ENCODE measurements at places on chromosomes 6 and 20.

DNA sequence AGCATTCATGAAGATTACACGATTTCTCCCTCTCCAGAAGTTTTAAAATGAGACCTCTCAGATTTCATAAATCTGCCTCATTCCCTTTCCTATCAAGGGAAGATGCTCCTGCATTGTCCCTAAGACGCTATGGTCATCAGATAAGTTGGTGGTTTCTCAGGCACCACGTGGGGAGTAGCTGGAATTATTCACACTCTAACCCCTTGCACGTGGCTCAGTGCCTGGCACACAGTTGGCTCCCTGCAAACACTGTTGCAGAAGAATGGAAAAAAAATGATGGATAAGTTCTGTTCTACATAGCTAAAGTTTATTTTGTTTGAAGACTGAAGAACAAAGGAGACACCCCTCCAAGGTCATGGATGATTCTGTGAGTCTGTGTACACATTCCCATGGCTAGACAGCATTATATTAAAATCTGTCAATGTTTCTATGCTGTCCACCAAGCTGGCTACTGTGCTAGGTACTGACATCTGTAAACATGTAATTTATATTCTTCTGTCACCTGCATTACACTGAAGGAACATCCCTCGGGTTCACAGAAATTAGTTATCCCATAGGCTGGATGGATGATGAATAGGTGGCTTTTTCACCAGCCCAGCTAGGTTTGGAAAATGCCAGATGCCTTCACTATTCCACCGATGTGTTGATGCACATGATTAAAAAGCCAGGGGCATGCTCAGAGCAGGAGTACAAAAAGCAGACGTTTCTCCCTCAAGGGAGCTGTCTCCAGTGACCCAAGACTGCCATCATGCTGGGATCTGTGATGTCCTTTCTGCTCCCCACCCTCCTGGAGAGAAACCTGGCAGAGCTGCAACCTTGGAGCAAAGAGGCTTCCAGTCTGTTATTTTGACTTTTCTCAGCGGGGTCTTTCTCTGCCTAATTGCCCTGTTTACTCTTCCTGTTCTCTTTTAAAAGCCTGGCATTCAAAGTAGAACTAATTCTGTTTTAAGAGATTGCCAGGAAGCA, 610.5 kb downstream of the UTRN start:
- DNase-seq: no peak

DNA sequence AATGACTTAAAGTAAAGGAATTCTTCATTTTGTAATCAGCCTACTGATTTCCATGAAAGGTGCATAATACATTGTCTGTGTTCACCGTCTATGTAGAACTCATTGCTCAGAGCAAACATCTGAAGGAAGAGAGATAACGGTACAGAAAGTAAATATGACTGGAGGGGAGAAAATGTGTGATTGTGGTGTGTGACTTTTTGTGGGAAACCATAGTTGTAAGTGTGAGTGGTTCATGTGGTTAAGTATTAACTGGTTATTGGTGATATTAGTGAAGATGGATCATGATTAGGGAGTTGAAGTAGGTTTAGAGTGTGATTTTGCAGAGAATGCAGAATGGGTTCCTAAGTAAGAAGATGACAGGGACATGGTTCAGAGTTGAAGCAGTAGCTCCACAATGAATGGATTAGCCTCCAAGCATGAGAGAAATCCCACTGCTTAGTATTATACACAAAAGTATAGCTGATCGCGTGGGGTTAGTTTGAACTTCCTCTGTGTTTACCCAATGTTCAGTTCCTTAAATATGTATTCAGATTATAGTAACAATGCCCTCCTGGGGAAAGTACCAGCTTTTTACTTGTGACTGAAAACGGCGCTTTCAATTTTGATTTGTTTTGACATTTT, 368.9 kb downstream of the UTRN start:
- DNase-seq: no peak

DNA sequence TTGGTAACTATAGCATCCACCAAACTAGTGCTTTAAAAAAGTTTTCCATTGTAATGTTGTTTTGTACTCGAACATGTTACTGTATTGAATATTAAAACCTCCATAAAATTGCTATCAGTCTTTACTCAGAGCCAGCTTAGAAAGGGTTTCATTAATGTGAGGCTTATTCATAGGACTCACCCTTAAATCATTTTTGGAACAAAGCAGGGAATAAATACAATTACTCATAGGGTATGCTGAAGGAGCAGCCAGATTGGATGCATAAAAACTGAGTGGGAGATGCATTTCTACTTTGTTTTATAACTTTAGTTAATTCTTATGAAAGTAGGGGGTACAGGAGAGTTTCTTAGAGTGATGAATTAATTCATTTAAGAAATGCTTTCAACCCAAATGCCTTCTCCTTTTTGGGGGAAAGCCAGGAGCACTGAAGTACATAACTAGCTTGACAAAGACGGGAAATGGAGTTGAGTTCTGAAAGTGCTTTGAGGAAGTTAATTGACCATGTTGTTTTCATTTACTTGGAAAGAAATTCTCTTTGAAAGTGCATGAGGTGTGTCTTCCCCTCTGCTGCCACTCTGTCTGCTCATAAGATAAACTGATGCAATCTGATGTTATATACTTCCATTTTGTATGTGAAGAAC, 90.3 kb downstream of the RNF144B start:
- DNase-seq: no peak

GRCh38 chr6:43247114-43247999, 4.1 kb downstream of the TTBK1 start:
- no peak for DNase-seq

DNA sequence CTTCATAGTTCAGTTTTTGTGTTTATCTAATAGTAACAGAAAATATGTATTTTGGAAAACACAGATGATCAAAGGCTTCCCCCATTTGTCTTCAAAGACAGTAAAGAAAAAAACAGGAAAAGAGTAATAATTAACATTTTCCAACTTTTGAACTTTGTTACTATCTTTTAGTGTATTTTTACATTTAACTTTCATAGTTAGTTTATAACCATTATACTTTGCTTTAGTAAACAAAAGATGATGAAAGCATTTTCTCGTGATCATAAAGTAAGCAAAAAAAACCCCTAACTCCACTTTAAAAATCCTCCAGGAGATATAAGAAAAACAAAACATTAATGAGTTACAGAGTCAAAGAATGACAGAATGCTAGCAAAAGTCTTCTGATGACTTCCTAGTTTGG, 13.6 kb upstream of the GPRC6A start:
- DNase-seq: no peak

DNA sequence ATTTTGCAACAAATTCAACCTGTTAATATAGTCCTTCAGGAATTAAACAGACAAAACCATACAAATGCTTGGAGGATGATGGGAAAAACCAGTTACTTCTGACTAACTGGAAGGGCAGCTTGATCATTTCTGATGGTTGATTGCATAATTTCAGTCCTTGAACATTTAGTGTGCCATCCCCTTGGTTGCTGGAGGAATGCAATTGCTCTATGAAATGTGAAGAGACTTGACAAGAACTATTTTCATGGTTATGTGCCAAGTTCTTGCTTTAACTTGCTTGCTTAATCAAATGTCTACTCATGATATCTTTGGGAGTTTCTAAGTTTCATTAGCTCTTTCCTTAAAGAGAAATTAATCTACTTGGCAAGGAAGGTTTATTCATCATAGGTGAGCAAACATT, 45.2 kb downstream of the ANKEF1 start:
- DNase-seq: no peak

DNA sequence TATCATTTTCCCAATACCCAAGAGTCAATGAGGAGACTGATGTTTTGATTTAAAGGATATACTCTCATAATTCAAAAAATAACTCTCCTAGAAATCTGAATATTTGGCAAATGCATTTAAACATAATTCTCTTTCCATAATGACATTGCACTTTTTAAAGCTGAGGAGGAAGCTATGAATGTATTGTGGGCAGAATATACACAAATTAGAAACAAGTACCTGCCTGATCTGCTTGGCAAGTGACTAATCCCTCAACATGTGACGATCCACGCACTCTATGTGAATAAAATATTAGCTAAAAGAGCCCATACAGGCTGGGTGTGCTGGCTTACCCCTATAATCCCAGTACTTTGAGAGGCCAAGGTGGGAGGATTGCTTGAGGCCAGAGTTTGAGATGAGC, 88.3 kb upstream of the CCDC28A start:
- no peak for DNase-seq

DNA sequence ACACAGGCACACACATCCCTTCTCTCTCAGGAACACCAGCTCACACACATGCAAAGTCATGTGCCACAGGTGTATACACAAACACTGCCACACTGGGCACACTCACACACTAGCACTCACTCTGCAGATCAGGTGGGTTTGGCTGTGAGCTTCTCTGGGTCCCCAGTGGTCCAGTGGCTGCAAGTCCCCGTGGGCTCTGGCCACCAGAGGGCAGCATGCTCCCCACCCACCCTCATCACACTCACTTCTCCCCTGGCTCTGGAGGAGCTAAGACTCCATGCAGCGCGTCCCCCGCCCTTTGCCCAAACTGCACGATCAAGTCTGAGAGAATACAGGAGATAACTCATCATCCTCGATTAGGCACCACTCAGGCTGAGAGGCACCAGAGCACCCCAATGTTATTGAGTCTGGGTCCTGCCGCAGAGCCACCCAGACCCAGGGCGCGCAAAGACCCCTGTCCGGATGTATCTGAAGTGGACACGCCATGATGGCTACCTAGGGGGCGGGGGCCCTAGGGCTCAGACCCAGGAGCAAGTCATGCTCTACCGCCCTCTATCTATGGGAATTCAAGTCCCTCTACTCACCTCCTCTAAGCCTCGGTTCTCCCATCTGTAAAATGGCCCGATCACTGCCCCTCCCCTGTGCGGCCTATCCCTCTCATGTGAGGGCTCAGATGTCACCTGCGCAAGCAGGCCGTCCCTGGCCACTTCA, 90.5 kb downstream of the GRM4 start:
- DNase-seq: no peak

- DNase-seq: no peak
Observed at GRCh38 chr6:41757271-41757670, 10.1 kb upstream of the PGC start.

DNA sequence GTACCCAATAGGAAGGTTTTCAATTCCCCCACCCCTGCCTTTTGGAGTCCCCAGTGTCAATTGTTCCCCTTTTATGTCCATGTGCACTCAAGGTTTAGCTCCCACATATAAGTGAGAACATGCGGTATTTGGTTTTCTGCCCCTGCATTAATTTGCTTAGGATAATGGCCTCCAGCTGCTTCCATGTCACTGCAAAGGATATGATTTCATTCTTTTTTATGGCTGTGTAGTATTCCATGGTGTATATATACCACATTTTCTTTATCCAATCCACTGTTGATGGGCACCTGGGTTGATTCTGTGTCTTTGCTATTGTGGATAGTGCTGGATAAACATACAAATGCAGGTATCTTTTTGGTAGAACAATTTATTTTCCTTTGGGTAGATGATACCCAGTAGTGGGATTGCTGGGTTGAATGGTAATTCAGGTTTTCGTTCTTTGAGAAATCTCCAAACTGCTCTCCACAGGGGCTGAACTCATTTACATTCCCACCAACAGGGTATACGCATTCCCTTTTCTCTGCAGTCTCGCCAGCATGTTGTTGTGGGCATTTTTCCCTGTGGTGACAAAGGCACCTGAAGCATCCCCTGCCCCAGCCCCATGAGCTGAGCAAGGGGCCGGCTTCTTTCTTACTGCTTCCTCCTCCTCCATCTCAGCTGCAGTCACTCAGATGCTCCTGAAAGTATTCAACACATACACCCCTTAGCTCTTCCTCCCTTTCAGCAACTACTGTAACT, 66.7 kb downstream of the ELOVL2 start:
- no peak for DNase-seq

DNA sequence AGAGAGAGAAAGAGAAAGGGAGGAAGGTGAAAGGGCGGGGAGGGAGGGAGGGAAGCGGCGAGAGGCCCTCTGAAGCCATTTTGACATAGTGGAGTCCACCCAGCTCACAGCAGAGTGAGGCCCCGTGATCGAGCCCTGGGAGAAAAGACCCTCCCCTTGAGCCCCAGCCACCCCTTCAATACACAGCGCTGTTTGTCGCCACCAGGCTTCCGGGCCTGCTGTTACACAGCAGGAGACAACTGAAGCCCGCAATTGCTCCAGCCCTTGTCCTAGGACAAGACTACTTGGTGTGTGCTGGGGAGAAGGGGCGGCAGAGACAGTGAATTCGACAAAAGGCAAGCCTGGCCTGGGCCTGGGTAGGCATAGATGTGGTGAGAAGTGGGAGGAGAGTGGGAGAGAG, 67.3 kb downstream of the PRR18 start:
- DNase-seq: no peak

- DNase-seq: no peak
Observed at GRCh38 chr6:99232056-99232455, 117.4 kb downstream of the FAXC start.

GRCh38 chr20:9147547-9148024, 78.7 kb downstream of the PLCB4 start:
- no peak for DNase-seq

DNA sequence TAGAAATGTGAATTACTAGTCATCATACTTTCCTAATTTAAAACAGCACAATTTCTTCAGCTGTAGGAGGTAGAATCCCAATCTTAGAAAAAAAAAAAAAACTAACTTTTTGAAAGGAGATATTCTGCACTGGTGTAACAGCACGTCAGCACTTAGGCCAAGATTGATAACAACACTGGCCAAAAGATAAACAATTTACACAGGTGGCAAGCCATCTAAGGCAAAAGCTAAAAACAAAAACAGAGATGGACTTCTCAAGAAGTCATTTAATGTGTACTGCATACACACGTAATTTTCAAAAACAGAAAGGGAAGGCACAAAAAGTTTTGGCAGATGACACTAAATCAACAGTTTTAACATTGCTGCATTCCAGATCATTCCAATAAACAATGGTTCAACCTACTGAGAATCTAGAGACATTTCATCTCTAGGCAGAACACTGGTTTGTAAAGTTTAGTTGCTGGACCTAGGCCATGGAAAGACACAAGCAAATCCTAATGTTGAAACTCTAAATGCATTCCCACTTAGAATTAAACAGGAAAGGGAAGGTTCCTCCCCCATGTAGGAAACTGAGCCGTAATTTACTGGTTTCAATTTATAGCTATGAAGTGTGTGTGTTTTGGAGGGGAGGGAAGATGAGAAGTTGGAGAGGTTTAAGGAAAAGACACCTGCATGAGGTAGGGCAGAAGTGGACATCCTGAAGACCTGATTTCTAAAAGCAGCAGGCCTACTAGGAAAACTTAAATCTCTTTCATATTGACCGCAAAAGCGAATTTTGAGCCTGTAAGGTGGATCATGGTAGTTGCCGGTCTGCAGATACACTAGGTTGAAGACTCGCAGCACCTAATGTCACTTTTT, 1.3 kb downstream of the GCLC start:
- DNase-seq: no peak
